ENCODE measurements at places on chromosomes 6 and 20. TPM values are rescaled to one million over a fixed set of nuclear protein-coding genes. Genes with fewer than 3 reads are reported as not detected.

The COL21A1 gene
- total RNA-seq = 9.3 TPM

DNA sequence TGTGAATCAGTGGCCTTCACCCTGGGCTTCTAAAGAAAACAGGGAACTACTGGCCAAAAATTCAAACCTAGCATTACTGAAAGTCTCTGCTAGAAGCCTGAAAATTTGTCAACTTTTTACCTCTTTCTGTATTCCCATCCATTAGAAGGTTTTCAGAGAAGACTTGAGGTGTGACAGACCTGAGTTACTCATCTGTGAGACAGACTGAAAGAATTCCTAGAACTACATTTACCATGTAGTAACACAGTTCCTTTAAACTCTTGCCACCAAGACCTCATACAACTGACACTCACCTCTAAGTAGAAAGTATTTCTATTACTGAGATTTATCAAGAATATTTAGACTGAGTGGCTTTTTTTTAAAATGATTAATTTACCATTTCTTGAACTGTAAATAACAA, 4.5 kb downstream of the DPM1 start:
- no peak for DNase-seq

- no peak for DNase-seq
Measured at GRCh38 chr6:41645007-41645618, 6.8 kb downstream of the MDFI start.

The FBXO30 gene
- 12.1 TPM for total RNA-seq

DNA sequence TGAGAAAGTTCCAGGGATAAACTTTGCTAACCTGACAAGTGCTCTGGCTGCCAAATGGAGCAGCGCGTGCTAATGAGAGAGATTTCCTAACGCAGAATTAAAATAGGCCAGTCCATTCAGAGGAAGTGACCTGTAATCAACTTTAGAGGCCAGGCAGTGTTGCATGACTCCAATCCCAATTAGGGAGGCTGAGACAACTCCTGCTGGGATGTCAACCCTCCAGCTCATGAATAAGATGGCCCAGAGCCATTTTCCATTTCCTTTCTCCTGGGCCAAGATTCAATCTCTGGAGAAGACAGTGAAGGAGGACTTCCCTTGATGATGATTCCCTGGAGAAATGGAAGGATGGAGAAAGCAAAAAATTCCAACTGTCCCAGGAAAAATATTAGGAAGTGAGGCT, 241.5 kb upstream of the RNF24 start:
- DNase-seq = no peak
